ENCODE measurements at places on chromosomes 13 and 19.

DNA sequence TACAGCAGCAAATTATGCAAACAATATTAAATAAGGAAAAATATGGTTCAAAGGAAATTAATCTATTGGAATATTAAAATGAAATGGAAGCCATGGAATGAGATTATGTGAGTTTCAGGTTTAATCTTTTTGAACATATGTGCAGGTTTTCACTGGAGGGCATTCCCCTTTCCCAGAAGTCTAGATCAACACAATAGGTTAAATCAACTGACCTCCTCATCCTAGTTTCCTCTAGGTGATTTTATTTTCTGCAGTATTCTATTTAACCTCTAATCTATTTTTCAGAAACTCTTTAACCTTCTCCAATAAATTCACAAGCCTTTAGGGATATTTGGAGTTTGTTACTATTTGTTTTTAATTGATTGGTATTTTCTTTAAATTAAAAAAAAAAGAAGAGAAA lies 2657.6 kb upstream of the PCDH20 start:
- DNase-seq, result no peak

DNA sequence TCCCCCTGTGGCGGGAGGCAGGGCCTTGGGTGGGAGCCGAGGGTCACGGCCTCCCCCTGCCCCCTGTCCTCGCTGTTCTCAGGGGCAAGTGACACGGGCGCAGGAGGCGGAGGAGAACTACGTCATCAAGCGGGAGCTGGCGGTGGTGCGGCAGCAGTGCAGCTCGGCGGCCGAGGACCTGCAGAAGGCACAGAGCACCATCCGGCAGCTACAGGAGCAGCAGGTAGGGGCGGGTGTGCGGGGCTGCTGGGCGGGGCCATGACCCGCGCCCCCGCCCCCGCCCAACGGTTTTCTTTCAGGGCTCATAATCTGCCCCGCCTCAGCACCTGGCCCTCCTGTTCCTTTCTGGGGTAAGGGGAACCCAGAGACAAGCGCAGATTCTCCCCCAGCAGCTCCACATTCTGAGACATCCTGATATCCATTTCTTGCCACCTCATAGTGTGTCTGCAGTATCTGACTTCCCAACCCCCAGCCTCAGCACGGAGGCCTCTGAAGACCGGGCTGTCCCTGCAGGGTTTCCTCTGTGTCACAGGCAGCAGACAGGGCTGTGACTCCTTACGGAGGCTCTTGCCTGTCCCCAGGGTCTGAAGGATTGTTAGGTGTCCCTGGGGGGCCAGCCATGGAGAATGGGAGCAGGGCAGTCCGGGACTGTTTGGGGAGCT lies 15.9 kb downstream of the PRR36 start:
- DNase-seq, result no peak

DNA sequence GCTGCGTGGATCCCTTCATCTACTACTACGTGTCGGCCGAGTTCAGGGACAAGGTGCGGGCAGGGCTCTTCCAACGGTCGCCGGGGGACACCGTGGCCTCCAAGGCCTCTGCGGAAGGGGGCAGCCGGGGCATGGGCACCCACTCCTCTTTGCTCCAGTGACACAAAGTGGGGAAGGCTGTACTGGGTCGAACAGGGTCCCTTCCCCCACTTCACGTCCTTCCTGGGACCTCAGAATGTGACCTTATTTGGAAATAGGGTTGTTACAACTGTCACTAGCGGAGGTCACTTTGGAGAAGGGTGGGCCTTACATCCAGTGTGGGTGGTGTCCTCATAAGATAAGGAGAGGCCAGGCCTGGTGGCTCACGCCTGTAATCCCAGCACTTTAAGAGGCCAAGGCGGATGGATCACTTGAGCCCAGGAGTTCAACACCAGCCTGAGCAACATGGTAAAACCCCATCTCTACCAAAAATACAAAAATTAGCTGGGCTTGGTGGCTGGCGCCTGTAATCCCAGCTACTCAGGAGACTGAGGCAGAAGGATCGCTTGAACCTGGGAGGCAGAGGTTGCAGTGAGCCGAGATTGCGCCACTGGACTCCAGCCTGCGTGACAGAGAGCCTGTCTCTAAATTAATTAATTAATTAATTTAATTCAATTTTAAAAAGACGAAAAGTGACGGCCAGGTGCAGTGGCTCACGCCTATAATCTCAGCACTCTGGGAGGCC lies 1.8 kb downstream of the F2RL3 start:
- no peak for DNase-seq

DNA sequence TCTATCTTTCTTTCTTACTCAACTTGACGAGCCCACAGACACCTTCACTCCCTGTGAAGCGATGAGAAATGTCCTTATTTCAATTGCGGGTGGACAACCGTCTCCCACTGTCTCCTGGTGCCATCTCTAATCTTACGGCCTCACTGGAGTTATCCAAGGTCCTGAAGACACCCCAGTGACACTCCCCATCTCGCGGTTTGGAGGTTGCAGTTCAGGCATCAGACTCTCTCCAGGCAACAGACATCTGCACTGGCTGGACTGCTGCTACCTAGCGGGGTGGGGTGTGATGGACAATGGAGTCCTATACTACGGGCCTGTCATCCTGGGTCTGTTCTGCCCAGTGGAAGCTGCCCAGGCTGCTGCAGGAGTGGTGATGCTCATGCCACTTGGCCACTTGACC lies 18.3 kb upstream of the IRS2 start:
- DNase-seq, result no peak

DNA sequence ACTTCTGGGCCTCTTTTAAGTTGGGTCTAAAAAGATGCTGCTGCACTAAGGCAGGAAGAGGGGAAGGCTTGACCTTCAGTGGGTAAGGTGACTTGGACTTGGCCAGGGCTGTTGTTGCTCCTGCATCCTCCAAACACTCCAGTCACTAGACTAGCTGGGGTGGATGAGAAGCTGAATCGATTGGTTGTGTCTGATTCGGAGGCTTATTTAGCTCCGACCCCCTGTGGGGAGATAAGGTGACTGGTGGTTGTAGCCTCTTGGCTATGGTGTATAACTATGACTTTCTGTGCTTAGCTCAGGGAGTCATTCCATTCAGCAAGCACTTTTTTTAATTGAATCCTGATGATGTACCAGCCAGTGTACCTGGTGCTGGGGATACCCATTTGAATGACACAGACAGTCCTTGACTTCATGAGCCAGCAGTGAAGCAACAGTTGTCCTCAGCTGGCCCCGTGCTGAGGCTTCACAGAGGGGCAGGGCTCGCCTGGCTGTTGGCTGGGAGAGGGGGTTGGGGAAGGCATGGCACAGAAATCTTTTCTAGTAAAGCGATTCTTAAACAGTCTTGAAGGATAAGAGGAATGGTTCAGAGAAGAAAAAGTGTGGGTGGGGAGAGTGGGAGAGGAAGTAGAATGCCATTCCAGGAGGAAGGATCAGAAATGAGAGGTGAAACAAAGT lies 9.9 kb downstream of the PCDH8 start:
- DNase-seq, result no peak

DNA sequence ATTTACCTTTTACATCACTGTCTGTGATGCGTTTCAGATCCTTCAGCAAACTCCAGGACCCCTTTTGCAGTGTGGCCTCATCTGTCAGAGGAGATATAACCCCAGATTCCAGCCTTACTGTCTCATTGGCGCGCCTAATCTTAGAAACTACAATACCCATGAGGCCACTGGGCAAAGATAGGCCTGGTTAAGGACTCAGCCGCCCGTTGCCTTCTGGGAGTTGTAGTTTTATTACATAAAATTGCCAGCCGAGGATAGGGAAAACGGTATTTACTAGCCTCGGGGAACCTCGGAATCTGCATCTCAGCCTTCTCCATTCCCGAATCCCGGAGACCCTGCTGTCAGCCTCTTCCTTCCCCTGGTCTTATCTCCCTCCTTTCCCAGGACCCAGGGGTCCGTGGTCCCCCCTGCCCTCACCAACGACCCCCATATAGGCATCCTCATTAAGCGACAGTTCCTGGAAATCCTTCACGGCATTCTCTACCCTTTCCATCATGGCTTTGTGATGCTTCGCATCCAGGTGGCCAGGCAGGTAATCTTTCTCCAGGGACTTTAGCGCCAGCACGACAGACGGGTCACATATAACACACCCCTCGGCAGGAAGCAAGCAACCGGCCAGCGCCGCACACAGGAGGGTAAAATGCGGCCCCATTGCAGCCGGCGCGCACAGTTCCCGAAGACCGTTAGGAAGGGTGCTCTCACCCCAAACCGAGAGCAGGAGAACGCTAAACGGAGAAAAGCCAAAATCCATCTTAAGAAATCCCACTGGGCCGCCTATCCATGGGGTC lies 1.3 kb downstream of the IZUMO1 start:
- no peak for DNase-seq

DNA sequence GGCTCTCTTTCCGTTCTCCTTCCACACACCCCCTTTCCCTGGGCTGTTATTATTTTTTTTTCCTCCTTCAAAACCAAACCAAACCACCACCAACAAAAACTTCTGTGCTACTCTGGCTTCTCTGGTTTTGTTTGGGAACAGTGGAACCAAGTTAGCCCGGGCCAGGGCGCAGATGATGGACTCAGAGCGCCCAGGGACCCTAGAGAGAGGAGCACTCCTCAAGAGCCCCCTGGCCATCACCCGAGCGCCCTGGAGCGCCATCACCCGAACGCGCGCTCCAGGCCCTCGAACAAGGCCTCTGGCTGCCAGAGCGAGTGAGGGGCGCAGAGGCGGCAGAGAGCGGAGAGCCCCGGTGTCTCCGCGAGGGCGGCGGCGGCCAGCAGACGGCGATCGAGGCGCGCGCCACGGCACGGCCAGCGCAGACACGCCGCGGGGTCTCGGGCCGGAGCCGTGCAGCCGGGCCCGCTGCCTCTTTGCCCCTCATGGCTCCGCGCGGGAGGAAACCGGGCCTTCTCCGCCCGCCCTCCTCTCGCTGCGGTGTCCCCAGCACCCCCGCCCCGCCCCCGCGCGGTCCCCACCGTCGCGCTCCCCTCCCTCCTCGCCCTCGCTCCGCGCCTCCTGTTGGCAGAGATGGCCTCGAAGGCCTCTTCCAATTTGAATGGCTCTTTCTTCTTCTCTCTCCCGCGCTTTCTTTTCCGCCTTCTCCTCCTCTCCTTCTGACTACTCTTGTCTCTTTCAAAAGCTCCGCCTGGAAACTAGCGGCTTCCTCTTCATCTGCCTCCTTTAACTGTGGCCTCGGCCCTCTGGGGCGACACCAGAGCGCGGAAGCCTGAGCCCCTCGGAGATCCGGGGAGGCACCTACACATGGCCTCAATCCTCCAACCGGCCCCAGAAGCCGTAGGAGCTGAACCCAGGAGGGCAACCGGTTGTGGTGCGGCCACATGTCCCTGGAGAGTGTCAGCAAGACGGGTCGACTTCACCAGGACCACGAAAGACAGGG lies 4.1 kb upstream of the SOX1 start:
- DNase-seq, result no peak

DNA sequence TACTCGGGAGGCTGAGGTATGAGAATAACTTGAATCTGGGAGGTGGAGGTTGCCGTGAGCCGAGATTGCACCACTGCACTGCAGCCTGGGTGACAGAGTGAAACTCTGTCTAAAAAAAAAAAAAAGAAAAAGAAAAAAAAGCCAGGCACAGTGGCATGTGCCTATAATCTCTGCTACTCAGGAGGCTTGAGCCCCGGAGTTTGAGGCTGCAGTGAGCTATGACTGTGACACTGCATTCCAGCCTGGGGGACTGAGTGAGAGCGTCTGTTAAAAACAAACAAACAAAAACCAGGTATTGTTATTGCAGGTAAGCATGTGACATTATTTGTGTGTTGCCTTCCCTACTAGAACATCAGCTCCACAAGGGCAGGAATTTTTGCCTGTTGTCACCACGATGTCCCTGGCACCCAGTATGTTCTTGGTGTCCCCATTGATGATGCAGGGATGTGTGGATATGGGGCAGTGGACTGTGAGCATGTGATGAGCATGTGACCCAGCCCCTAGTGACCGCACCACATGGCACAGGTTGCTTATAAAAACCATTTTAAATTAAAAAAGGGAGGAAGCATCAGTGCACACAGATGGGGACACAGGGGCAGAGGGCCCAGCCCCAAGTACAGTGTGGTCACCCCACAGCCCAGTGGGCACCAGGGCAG lies 1.6 kb upstream of the KANK2 start:
- no peak for DNase-seq

DNA sequence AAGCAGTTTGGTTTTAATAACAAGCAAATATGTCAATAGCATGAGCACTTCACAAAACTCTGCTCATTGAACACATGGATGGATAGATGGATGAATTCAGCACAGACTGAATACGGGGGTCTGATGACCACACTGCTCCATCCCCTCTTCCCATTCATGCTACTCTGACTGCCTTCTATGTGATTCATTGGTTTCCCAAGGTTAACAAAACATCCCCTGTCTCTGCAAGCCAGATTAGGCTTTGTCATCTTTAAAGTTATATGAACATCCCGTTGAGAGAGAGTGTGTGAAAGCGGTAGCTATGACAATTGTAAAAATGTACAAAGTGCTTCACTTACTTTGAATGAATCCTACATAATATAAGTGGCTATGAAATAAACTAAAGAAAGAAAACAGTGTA lies 252.5 kb downstream of the OXGR1 start:
- no peak for DNase-seq

DNA sequence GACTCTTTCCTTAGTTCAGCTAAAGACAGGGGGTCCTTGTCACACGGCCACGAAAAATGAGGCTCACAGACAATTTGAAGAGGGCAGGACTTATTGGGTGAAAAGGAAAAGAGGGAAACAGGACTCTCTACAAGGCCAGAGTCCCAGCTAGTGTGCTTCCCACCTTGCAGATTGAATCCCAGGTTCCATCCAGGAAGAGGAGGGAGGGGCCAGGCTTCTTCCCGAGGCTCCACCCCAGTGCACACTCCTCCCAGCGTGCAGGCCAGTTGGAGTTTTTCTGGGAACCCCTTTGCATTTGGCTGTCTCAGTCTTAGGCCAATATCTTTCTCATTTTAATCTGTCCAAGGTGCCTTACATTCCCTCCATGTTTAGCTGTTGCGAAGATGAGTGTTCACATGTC lies 106.8 kb downstream of the DNAJC3 start:
- no peak for DNase-seq

DNA sequence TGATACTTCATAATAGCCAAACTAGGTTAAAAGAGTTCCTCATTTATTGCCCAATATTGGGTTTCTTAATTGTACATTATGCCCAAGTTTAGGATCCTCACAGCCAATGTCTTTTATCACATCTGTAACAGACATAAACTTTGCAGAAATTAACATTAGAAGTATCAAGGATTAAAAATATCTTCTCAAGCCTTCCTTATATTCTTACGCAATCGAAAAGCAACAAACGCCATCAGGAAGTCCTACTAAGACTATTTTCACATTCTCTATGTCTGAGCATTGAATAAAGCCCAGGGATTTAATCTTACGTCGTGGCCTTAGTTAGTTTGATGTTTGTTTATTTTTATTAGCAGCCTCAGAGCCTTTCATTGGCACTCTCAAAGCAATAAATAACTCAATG lies 1660.4 kb upstream of the MIR17HG start:
- no peak for DNase-seq

GRCh38 chr19:45376045-45376724 lies 5.8 kb upstream of the ERCC2 start:
- no peak for DNase-seq

GRCh38 chr13:74217811-74218210 lies 83.6 kb upstream of the KLF12 start:
- no peak for DNase-seq
